ENCODE measurements at places on chromosomes 12 and 14.

- DNase-seq: no peak
Measured at GRCh38 chr12:61290473-61290872, 969.7 kb upstream of the USP15 start.

GRCh38 chr14:101627915-101628262 is 66.6 kb downstream of the DIO3 start:
- no peak for DNase-seq

GRCh38 chr14:20683125-20683890 is 1.1 kb upstream of the RNASE4 start:
- DNase-seq: peak; percentile 57

GRCh38 chr14:36070720-36071043 is 105.8 kb downstream of the PTCSC3 start:
- no peak for DNase-seq

- no peak for DNase-seq
Measured at GRCh38 chr14:65604936-65605335, 192.4 kb downstream of the FUT8 start.

DNA sequence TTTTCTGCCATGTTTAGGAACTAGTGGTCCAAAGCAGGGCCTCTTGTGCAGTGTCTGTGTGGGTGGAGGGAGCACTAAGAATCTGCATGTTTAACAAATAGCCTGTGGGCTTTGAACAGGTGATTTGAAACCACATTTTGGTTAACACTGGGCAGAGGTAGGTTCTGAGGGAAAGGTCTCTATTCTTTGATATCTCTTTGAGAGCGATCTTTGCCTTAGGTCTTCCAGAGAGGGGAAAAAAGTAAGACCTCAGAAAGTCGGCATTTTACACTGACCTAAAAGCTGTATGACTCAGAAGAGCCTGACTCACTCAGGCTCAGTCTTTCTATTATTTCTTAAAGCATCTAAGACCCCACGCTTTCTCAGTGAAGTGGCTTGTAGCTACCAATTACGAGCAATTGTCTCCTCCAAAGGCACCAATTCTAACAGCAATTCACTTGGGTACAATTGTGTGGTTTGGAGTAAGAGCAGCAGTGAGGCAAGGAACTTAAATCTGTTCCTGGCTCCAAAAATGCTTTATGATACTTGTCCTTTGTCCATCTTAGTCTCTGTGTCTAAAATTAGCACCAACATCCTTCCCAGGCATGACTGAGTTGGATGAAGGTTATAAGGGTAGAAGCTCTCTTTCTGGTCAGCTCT is 8.8 kb downstream of the EIF2B2 start:
- no peak for DNase-seq

GRCh38 chr14:84535976-84536375 is 994.0 kb upstream of the FLRT2 start:
- DNase-seq: no peak

DNA sequence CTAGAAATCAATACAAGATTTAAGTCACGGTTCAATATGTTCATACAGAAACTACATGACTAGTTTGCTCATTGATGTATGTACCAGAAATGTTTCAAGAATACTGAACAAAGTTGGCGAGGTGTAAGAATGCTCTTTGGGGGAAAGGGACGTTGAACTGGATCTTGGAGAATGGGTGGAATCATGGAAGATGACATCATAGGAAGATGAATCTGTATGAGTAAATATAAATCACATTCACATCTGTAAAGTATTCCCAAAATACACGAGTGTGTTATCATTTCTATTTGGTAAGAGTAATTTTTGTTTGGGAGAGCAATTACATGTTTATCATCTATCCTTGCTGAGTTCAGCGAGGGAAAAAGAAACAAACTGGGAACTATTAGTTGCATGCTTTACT is 162.2 kb upstream of the TMTC1 start:
- no peak for DNase-seq

DNA sequence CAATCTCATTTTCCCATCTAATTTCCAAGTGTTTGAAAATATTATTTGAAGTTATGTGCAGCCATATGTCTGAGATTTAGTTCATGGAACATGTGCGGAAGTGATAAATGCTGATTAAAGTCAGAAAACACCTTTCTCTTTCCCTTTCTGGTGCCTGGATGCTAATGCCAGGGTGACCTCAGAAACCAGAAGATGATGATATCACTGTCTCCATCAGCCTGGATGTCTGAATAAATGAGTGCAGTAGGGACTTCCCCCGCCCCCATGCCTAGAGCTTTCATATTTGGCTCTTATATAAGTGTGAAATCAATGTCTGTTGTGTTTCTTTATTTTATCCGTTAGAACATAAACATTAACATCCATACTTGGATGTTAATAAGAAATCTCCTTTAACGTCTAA is 261.9 kb upstream of the LRIG3 start:
- DNase-seq: no peak

DNA sequence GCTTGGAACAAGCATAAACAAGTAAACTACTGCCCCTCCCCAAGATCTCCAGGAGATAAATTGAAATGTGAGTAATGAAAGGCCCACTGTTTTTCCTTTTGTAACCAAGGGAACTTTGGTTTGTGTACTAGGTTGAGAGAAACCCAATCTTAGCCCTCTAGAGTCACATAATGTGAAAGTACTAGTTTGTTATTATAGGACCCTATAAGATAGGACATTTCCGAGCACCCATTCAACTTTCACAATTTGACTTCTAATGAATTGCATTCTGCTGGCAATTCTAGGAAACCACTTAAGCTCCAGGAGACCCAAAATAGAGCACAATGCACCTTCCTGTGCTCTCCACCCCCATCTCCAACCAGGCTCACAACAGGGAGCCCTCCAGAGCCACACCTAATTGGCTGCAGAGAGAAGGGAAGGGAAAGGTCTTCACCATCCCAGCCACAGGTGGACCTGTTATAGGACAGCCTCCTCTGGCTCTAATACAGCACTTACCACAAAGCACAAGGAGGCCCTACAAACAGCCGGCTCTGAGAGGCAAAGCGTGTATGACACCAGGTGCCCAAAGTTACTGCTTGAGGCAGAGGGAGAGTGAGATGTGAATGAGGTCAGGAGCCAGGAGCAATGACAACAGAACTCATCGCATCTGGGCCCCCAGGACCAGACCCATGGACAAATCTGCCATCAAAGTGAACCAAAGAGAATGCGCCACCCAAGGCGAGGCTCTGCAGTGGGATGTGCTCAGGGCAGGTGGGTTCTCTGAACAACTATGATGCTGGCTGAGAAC is 163.3 kb upstream of the NTF3 start:
- DNase-seq: no peak

GRCh38 chr14:38404100-38404541 is 148.2 kb upstream of the CLEC14A start:
- DNase-seq: no peak

GRCh38 chr14:65770681-65771080 is 358.2 kb downstream of the FUT8 start:
- no peak for DNase-seq

- DNase-seq: no peak
Measured at GRCh38 chr14:34172550-34173368, 221.9 kb upstream of the EGLN3 start.

DNA sequence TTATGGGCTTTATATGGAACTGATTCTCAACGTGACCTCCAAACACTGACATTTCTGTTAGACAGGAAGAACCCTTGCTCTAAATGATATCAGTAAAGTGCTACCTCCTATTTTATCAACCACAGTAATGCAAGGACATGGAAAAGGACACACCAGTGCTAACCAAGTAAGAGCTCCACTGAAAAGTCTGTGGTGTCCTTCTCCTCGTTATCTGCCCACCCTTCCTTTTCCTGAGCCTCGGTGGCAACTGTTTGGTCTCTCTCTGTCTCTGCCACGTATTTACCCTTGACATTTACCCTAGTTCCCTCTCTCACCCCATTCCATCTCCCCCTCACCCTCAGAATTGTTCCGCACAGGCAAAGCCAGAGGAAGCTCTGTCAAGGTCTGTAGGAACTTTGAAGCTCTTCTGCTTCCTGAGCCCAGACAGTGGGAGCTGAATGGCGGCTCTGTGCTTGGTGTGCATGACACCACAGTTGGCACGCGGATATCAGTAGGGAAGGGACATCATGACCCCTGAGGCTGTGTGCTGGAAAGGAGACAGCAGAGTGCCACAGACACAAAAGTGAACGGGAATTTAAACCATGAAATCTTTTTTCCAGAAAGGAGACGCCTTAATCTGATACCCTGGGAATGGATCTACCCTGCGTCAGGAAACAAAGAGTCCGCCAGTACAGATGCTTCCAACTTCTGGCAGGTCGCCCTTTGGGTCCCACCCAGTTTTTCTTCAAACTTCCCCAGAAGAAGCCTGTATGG is 50.8 kb downstream of the NTN4 start:
- no peak for DNase-seq

- DNase-seq: no peak
Measured at GRCh38 chr12:57781801-57782200, 786 bp upstream of the TSFM start.

DNA sequence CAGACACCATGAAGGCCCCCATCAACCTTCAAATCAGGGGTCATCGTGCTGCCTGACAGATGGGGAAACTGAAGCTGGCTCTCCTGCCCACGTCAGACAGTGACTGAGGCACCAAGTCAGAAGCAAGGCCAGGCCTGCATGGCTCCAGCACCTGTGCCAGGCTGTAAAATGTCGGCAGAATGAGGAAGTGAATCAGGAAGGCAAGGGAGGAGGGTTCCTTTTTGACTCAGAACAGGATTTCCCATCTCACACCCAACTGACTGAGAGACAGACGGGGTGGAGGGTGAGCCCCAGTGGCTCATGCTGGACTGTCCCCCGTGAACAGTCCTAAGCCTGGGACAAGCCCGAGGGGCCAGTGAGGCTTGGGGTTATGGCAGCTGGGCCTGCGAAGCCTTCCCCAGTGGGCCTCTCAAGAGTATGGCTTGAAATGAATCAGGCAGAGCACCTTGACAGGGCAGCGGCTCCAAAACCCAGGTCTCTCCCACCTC is 20.9 kb downstream of the SYNE3 start:
- no peak for DNase-seq

DNA sequence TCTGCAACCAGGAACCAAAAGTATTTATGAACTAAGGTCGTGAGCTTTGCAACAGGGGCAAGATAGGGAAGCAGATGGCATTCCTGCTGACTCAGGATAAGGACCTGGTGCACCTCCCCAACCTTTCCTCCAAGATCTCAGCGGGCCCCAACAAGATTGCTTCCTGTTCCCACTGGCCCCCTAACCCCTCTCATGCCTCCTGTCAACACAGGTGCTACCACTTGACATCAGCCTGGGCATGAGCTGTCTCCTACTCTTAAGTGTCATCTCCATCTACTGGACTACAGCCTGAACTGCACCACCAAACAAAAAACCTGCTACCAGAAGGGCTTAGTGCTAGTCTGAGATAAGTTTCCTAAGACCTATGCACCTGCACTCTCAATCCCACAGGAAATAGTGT is 32.7 kb downstream of the MED6 start:
- no peak for DNase-seq

GRCh38 chr14:79229383-79229909 is 981.9 kb downstream of the DIO2 start:
- no peak for DNase-seq

DNA sequence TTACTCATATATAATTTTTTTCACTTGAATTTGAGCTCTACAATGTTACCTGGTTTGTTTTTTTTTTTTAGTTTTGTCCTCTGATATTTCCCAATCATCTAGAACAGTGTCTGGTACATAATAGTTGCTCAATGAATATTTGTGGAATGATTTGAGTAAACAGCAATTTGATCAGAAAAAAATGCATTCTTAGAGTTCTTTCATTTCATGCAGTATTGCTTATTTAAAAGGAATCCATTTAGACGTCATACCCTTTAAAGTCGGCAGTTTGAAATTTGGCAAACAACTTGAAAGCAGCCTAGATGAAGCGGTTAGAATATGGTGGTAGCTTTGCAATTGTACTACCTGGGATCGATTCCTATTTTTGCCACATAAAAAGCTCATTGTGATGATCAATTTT is 140.0 kb downstream of the PDE3A start:
- no peak for DNase-seq

DNA sequence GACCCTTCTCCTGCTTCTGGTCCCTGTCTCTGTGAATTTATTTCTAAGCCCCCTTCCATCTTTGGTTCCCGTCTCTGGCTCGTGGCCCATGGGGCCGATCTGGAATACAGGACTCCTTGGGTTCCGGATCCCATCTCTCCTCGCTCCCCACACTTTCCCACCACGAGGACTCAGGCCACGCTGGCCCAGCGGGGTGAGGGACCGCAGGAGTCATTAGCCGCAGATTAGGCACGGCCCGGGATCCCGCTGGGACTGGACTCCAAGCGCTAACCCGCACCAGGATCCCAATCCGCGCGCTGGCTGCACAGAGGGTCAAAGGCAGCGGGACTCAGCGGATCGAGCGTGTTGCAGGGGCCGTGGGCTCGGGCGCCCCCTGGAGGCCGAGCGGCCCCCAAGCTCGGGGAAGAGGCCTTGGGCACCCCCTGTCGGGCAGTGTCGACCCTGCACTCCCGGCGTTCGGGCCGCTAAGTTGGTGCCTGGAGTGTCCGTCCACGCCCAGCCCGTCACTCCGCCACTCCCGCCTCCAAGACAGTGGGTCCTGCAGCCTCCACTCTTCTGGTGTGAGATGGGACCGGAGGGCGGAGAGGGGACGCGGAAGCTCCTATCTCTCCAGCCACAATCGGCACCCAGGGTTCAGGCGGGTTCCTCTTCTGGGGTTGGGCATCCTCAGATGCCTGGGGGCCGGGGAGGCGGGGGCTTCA is 9.5 kb downstream of the SHMT2 start:
- DNase-seq: peak; percentile 86

DNA sequence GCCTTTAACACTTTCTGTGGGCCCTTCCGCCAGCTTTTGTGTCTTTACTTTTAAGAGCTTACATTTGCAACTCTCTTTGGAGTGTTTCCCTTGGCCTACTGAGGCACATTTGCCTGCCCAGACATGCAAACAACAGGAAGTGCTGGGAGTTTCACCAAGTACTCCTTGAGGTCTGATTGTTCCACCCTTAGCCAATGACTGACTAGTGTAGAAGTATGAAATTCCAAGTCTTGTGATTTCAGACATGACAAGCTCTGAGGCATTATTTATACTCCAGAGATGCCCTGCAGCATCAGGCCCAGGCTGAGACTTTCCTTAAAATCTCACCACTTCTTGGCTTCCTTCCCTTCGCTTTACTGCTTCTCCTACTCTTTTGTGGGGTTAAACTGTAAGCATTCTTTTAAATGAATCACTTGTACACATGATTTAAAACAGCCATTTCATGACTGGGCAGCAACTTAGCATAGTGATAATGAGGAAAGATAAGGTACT is 174.1 kb downstream of the SLC6A15 start:
- DNase-seq: no peak

DNA sequence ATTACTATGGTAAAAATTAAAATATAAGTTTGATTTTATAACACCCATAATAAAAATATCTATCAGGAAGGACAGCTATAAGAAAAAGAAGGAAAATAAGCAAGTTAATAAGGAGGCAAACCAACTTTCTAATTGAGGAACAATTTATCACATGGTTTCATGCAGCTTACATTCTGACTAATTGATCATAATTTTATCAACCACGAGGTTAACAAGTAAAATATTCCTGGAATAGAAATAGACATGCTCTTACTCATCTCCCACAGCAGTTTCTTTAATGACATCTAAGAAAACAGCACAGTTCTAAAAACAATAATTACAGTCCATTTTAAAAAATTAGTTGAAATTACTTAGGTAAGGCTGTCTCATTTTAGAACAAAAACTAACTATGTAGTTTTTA is 130.8 kb upstream of the KRR1 start:
- no peak for DNase-seq
